ENCODE measurements at places on chromosomes 3 and 15.

DNA sequence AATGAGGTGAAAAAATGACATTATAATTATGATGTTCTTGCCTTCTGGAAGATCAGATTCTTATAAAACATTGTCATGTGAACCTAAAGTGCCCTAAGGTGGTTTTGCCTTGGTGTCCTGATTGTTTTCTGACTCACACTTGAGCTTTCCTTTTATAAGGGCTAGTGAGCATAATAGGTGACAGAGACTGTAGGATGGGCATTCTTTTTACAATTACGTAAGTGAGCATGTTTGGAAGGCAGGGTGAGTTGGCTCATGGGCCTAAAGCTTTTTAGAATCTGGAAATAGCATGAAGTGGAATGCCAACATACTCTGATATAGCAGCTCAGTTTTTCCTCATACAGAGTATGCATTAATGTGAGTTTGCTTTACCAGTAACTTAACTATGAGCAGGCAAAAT lies 41.2 kb downstream of the CRYBG3 start:
- DNase-seq = no peak

DNA sequence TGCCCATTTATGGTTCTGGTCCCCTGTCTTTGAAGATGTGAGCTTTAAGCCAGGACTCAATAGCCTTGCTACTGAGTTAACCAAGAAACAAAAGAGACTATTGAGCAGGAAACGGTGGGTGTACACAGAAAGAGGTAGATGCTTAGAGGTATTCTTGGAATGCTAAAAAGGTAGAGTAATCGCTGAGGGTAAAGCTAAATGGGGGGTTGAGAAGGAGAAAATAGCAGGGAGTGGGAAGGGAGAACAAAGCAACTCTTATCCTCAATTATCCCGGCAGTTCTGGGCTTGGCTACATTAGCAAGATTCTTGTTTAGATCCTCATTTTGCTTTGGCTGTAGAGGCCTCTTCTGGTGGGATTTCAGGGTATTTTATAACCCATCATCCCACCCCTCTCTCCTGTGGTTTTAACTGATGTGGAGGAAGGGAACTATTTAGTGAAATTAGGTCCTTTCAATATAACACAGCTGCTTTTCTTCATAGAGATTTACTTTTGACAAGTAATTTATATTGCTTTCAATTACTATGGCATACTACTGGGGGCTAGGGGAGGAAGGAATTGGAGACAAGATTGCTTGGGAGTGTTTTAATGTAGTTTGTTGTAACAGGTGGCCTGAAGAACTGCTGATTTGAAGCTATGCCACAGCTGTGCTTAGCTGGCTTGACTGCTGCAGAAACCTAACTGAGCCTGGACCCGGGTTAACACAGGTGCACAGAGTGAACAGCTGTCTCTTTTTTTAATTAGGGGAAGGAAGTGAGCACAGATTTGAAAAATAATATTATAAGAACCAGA lies 234.3 kb upstream of the CCDC54 start:
- DNase-seq = no peak

DNA sequence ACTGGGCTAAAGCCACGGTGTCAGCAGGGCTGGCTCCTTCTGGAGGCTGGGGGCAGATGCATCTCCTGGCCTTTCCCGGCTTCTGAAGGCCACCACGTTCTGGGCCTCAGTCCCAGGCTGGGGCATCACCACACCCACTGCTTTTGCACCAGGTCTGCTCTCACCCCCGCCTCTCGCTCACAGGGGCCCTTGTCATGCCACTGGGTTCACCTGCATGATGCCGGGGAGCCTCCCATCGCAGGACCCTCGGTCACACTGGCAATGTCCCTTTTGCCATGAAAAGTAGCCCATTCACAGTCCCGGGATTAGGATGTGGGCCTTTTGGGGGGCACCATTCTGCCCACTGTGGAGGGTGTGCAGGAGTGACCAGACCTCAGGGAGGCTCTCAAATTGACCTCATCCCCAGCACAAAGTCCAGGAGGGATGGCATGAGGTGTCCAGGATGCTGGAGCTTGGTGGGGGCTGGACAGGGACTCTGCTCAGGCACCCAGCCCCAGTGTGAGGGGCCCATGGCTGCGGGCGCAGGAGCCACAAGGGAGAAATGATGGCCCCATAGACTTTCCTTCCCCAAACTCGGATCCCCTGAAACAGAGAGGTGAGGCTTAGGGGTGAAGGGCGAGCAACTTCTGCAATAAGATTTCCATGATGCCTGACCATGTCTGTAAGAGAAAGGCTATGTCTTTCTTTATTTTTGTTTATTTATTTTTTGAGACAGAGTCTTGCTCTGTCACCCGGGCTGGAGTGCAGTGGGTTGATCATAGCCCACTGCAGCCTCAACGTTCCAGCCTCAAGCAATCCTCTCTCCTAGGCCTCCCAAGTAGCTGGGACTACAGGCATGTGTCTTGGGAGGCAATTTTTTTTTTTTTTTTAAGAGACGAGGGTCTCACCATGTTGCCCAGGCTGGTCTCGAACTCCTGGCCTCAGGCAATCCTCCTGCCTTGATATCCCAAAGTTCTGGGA lies 189.1 kb downstream of the GOLGA6L6 start:
- no peak for DNase-seq

DNA sequence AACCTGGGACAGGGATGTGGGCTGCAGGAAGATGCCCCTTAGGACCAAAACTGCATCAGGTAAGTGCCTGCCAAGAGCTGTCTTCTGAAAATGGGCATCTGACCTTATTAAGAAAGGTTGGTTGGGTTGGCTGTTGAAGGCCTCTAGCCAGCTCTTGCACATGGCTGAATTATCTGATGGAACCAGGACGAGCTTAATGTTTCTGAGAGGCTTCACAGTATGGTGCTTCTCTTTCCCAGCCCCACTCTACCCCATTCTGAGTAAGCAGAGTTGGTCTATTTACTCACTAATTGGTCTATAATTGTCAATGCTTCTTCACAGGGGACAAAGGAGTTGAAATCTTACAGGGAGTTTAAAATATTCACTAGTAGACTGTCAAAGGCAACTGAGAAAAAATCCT lies 48.4 kb downstream of the DTWD1 start:
- DNase-seq = no peak

DNA sequence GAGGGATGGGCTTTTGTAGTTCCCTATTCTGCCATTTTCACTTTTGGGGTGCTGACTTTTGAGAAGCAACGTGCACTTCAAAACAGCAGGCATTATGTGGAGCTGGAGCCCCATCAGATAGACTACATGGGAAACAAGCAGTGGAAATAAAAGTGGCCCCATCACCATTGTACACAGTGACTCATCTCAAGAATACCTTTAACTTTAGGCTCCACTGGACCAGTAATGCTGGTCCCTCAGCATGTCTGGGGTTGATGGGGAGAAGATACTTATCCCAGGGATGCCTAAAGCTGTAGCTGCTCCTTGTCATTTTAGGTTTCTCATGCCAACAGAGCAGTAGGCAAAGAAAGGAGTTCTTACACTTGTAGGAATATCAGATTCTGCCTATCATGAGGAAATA lies 45.0 kb downstream of the LSM3 start:
- no peak for DNase-seq

GRCh38 chr3:73164622-73165021 lies 103.2 kb downstream of the EBLN2 start:
- no peak for DNase-seq

DNA sequence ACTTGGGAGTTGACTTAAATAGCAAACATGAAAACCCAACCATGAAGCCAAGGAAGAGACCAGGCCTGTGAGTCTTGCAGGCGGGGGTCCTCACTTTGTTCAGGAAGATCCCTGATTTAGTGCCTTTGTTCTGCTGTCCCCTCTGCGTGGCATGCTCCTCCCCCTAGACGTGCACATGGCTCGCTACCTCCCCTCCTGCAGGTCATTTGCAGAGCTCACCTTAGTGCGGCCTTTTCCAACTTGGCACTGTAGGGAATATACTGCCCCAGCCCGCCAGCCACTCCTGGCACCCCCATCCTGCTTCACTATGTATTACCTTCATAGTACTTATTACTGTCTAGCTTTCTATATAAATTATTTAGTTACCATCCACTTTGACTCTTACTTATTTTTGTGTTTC lies 18.3 kb downstream of the GXYLT2 start:
- DNase-seq = no peak

- DNase-seq = peak; percentile 7
Observed at GRCh38 chr3:28286595-28286994, 45.2 kb downstream of the CMC1 start.

GRCh38 chr15:63318344-63318743 lies 40.9 kb downstream of the APH1B start:
- DNase-seq = no peak

GRCh38 chr3:128917291-128917690 lies 37.9 kb downstream of the ACAD9 start:
- no peak for DNase-seq

GRCh38 chr3:171357721-171358120 lies 102.5 kb downstream of the TNIK start:
- no peak for DNase-seq

GRCh38 chr3:149448331-149448831 lies 26.1 kb upstream of the TM4SF4 start:
- DNase-seq = no peak

- no peak for DNase-seq
Observed at GRCh38 chr3:80535286-80535685, 767.5 kb upstream of the ROBO1 start.

DNA sequence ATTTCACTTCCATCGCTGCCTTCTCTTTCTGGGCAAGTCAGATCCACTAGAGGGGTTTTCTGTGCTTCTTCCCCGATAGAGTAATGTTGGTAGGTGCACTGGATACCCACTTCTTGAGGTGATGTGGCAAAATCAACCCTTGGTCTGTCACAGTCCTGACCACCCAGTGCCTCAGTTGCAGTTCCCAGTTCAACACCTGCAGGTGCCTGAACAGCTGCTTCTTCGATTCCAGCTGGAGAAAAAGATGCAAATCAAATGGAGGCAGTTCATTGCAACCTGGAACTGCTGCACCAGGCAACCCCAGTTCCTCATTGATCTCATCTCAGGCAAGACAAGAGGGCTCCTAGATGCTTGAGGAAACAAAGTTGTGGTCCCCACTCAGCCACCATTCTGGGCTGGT lies 186.6 kb downstream of the UBE2E2 start:
- DNase-seq = peak; percentile 4

DNA sequence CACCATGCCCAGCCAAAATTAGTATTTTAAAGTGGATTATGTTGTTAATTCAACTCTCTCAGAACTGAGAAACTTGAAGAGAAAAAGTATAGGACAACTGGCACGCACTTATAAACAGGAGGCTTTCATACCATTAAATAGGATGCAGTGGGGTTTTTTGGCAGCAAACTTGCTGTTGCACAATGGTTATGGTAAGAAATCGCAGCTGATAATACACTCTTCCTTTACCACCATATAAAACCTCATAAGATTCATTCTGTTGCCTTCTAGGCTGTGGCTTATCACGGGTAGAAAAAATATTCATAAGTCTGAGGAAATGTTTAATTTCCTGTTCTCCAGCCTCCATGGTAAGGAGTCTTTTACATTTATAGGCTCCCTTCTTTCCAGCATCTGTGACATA lies 95.3 kb downstream of the TMCO5A start:
- no peak for DNase-seq

DNA sequence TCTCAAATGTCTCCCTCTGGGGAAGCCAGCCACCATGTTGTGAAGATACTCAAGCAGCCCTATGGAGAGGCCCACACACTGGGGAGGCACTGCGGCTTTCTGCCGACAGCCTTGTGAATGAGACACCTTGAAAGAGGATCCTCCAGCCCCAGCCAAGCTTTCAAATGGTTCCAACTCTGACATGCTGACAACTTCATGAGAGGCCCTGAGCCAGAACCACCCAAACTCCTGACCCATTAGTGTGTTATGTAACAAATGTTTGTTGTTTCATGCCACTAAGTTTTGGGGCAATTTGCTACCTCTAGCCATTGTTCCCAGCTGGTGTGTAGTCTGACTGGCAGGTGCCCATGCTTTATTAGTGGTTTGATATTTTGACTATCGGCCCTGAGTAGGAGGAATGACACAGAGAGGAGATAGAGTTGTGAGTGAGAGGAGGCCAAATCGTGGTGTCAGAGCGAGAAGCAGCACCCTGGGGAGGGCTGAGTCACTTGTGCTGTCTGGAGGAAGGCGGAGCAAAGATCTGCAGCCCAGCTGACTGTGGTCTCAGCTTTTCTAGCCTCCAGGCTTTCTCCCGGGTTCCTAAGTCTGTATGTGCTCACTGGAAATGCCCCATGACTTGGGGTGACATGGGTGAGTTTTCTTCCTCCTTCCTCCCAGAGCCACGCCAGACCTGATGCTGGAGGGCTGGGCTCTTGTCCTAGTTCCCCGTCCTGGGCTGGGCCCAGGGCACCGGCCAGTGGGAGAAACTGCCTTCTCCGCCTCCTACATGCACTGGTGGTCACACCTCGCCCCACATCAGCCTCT lies 56.7 kb upstream of the BLM start:
- DNase-seq = no peak

GRCh38 chr3:6878731-6879130 lies 17.8 kb downstream of the GRM7 start:
- DNase-seq = no peak

DNA sequence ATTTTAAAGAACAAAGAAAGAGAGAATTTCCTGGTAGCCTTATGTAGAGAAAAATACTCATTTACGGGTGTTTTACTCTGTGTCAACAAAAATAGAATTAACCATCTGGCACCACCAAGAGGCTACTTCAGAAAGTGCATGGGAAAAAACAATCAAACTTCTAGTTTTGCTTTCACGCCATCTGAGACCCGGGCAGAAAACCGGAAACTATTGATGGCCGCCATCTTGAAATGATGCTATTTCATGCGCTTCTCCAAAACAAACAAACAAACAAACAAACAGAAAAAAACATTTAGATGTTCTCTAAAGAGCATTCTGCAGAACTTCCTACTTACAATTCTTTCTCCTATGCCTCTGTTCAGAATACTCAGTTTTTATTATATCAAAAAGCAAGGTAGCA lies 49.4 kb upstream of the SYNPR start:
- peak; percentile 71 for DNase-seq

GRCh38 chr15:70664494-70664893 lies 98.9 kb downstream of the UACA start:
- no peak for DNase-seq

GRCh38 chr15:79724312-79724711 lies 172.5 kb downstream of the MTHFS start:
- no peak for DNase-seq

GRCh38 chr15:33089878-33090757 lies 104.4 kb downstream of the FMN1 start:
- DNase-seq = no peak

DNA sequence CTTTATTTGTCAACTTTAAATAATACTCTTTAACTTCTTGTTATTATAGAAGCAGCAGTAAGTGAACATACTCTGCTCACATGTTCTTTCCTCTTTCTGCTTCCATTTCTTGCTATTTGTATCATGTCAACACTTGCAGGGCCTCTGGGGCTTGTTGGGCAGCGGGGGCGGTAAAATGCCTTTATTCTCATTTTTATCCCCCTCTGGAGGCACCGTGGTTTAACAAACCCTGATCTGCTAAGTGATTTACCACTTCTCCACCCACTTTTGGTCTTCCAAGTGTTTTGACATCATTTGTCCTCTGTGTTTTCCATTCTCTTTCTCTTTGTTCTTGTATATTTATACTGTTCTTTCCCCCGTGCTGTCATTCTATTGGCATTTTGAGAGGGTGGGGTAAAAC lies 33.9 kb downstream of the SCN10A start:
- no peak for DNase-seq

GRCh38 chr3:170330366-170330765 lies 27.1 kb upstream of the SKIL start:
- no peak for DNase-seq

All from NCI-H146 (cell line).